ENCODE measurements at places on chromosomes 5 and 9. TPM values are rescaled to one million over a fixed set of nuclear protein-coding genes. Genes with fewer than 3 reads are reported as not detected.

DNA sequence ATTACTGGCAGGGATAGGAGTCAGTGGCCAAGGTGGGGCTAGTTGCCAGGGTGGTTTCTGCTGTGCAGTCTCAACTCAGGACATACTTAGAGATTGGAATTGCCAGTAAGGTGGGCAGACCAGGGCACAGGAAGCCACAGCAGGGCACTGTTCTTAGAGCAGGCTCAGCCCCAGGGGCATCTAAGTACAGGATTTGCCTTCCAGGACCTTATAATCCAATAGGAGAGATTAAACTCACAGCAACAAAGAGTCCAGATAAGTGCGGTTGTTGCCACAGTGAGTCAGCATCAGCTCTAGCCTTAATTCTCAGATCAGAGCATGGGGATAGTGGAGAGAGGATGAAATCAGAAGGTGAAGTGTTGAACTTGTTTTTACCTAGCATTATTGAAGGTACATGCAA lies 265.8 kb upstream of the TRPC7 start:
- DNase-seq: no peak

Gene RGS3
- 68.8 TPM for polyA plus RNA-seq

- no peak for DNase-seq
Measured at GRCh38 chr5:73394610-73395009, 54.0 kb downstream of the FOXD1 start.

- DNase-seq: peak; percentile 53
Measured at GRCh38 chr5:77957-78804, 13.8 kb upstream of the PLEKHG4B start.

GRCh38 chr9:108445431-108446071 lies 410.2 kb downstream of the ACTL7B start:
- no peak for DNase-seq

DNA sequence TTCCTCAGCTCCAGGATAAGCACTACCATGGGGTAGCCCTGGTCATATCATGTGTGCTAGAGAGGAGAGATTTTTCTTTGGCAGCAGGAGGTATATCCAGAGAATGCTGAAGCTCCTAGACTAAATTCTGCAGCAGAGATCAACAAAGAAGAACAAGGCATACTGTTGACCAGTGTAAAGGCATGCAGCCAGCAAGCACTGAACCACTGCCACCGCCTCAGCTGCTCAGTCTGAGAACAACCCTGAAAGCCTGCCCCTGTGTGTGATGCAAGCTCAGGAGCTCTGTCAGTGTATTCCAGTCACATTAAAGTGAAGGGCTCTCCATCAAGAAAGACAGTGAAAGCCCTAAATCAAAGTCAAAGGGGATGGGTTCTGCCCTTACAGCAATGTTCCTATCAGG lies 439.5 kb upstream of the CD180 start:
- peak; percentile 61 for DNase-seq

GRCh38 chr5:137572042-137572695 lies 73.0 kb upstream of the SPOCK1 start:
- no peak for DNase-seq

DNA sequence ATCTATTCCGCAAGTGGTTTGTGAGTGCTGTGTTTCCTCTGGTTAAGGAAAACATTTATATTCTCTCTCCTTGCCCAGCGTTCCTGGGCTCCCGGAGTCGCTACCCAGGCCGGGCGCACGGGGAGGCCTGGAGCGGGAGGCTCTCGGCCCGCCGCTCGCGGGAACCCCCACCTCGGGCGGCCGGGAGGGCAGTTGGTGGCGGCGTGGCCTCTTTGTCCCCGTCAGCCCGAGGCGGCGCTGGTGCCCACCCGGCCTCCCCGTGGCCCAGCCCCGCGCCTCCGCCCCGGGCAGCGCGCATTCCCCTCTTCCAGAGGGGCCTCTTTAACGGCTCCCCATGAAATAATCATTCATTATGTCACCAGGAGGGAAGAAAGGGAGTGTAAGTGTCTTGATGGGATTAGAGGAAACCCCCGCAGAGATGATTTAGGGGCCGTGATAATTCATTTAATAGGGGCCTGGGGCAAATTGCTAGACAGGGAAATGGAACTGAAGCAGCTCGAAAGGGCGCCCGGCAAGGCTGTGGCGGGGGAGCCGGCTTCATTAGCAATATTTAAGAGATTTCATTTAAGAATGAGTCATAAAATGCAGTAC lies 181.9 kb upstream of the TBCA start:
- DNase-seq: peak; percentile 43

Gene TCF7
- polyA plus RNA-seq: 3.1 TPM

DNA sequence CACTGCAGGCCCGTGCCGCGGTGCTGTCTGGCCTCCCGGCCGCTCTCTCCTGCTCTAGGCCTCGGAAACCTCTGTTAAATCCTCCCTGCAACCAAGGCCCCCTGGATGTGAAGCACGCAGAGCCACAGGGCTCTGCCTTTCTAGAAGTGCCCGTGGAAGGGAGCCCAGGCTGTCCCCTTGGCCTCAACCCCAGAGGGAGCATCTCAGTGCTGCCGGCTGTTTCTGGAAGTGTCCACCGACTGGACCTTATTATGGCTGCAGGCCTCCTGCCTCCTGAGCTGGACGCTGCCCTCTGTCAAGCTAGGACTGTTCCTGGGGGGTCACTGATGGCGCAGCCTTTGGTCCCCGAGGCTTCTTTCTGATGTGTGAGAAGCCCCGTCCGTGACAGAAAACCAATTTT lies 40.4 kb upstream of the PHYKPL start:
- DNase-seq: no peak

- no peak for DNase-seq
Measured at GRCh38 chr9:133054194-133054890, 7.4 kb upstream of the CEL start.

Gene PAM
- 117 TPM for polyA plus RNA-seq
